T47D (cell line): ENCODE measurements at places on chromosomes 16 and 17.

GRCh38 chr17:65359016-65359415, 202.4 kb downstream of the AXIN2 start:
- no peak for DNase-seq

DNA sequence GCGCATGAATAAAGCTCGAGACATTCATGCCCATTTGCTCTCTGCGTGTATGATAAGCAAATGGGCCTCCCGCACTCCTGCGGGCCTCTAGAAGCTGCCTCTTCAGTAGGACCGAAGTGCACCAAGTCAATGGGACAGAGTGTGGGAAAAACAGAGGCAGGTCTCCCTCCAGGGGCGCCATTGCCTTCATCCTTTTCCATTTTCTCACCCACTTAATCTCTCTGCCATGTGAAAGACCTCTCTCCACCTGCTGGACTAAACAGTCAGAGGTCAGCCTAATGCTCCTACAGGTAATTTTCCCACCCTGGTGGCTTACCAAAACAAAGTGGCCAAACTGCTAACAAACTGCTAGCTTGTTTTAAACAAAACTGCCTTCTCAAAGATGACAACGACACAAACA, 210.9 kb downstream of the ZFHX3 start:
- DNase-seq = peak; percentile 15

DNA sequence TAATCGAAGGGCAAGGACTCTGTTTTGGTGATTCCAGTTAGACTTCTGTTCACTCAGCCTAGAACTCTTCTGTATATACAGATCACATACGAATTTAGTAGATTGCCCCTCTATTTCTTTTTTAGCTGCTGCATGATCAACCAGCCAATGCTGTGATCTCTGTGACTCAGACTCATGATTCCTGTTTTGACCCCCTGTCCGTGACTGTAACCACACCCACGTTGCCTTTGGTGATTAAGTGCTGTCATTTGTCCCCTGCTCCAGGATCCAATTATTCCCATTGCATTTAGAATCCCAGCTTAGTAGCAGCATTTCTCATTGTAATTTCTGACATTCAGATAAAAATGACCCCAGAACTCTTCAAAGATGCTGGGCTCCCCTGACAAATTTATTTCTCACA, 545.7 kb downstream of the NPIPA7 start:
- no peak for DNase-seq

DNA sequence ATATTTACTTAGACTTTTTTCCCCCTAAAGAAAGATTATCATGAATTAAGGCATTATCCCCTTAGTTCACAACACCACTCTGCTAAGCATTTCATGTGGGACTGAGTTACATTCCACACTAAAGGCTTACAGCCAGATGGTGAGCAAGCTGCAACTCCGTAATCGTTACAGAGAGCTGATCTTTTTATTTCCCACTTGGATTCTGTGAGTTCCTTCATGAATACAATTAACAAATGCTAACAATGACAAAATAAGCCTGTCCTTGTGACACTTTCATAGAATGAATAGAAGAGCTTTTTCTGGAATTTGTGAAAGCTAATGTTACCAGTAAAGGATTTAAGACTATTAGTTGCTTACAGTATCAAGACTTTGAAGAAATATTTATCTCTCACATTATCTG, 8.7 kb downstream of the OGFOD1 start:
- DNase-seq = no peak

DNA sequence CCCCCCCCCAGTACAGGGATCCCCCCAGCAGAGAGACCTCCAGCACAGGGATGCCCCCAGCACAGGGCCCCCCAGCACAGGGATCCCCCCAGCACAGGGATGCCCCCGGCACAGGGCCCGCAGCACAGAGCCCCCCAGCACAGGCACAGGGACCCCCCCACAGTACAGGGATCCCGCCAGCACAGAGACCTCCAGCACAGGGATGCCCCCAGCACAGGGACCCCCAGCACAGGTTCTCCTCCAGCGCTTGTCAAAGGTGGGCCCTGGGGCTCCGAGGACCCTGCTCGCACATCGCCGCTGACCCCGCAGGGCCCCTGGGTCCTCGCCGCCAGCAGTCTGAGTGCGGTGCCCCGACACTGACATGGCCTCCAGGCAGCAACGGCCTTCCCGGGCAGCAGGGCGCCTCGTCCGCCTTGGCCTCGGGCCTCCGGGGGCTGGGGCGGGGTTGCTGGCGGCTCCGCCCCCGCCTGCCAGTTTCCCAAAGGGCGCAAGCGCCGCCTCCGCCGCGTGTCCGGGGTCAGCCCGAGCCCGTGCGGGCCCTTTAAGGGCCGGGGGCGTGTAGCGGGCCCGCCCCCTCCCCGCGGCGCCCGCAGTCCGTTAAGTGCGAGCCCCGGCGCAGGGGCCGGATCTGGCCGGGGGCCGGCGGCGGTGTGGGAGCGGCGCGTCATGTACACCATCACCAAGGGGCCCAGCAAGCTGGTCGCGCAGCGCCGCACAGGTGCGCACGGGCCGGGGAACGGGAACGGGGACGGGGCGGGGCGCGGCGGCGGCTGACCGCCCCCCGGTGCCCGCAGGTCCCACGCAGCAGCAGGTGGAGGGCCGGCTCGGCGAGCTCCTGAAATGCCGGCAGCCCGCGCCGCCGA, at the start of gene MCRIP2:
Gene MCRIP2, plus strand, starts transcription at position 503 of the 863 bp plus-strand sequence. Its CDS starts 164 bp downstream, at position 667.
- peak; percentile 92 for DNase-seq

GRCh38 chr17:50908860-50909764, 43.0 kb upstream of the TOB1 start:
- peak; percentile 93 for DNase-seq

GRCh38 chr17:59751955-59752413, 44.5 kb downstream of the VMP1 start:
- no peak for DNase-seq

DNA sequence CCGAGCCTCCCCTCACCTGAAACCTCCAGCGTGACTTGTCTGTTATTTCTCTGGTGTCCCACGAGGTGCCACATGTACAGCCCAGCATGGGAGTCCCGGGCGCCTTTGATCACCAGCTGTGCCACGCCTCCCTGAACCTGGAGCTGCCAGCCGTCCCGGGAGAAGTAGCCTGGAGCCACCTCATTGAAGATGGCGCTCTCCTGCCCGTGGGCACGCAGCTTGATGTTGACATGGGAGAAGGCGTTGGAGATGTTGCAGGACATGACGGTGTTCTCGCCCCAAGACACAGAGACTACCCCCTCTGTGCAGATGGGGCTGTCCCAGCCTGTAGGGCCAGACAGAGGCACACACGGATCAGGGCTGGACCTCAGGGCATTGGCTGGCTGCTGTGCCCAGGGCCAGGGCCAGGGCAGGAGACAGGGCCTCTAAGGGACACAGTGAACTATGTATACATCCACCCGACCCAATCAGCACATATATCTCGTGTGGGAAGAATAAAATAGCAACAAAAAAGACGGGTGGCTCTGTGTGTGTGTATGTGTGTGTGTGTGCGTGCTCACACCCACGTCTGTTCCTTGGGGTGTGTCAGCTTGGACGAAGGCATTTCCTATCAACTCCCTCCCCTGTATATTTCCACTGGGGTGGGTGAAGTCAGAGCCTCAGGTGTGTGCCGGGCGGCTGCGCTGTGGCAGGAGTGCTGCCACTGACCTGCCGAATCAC, 7.3 kb upstream of the CD7 start:
- no peak for DNase-seq

DNA sequence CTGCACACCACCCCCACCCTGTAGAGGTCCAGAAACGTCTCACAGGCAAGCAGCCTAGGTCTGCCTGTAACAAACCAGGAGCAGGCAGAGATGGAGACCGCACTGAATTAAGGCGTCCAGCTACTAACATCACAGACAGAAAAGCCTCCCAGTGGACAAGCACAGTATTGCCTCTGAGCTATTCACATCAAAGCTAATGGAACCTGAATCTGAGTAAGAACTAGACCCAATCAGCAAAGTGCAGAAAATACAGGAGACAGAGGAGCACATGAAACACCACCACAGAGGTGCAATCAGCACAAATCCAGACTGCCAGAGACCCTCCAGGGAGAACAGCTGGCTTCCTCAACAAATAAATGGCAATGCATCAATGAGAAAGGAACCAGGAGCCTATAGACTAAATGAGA, 22.2 kb upstream of the PEMT start:
- peak; percentile 49 for DNase-seq

DNA sequence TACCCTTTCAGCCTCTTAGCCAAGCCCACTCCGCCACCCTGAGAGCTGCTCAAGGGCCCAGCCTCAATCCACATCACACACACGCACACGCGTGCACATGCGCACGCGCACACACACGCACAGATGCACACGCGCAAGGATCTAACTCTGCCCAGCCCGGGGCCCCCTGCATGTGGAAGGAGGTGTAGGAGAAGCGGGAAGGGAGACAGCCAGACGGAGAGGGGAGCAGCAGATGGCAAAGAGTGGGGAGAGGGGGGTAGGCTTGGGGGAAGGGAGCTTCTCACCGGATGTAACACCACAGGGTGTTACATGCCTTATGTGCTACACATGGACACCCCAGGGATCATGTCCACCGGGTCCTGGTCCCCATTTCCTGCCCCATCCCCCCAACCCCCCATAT, 15.3 kb downstream of the DLG4 start:
- DNase-seq = no peak

DNA sequence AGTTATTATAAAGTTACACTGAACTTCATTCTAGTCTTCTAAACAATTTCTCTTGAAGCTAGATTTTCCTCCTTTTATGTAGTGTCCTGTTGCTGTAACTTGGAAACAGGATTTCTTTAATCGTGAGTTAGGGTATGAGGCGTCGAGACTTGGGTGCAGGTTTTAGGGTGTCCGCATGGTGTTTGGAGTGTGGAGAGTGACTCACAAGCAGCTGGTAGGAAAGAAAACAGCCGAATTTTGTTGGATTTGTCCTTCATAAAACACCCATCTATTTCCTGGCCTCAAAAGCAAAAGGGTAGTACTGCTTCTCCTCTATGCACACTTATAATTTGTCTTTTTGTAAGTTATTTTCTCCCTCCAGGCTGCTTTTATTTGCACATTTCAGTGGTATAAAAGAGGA, 1.6 kb downstream of the RPTOR start:
- DNase-seq = no peak

- no peak for DNase-seq
These were observed 19.5 kb downstream of the TNFRSF13B start for GRCh38 chr17:16952401-16952800.

DNA sequence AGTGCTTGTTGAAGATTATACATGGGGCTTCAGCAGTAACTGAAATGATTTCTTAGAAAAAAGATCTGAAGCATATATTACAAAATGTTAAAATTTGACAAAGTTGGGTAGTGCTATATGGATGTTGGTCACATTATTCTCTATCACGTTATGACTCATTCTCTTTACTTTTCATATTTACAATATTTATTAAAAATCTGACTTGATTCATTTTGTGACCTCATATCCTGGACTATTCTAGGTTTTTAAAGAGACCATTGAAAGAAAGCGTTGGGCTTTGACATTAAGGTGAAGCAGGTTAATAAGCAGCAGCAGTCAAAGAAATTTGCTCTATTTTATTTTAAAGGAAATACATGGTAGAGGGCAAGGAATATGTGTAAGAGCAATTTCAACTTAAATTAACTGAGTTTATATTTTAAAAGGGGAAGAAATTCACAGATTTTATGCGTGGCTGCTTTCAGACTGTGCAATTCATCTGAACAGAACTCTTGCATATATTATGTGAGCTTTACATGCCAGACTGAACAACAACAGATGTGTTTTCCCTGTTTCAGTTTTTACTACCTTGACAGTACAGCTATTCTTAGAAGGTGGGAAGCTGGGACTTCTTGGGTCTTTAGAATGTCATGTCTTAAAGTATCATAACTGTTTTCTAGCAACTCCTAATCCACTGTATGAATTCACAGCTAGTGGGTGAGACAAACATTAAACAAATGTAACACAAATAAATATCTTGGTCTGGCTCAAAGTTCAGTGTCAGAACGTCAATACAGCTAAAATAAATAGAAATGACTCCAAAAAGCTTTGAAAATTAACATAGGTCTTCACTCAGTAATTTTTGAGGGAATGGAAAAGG, 10.4 kb upstream of the FAM20A start:
- DNase-seq = no peak

GRCh38 chr16:2151188-2152091, 3.0 kb downstream of the RAB26 start:
- no peak for DNase-seq

DNA sequence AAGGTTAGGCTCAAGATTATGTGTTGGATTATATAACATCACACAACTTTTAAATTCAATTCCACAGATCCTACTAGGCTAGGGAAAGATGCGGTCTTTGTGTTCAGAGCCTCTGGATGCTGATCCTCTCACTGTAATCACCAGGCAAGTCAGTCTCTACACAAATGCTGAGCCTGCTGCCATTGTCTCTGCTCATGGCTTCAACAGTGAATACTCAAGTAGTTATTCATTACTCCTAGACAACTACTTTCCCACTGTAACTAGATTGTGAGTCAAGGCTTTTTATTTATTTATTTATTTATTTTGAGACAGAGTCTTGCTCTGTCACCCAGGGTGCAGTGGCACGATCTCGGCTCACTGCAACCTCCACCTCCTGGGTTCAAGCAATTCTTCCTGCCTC, 15.8 kb upstream of the NDUFAB1 start:
- no peak for DNase-seq

DNA sequence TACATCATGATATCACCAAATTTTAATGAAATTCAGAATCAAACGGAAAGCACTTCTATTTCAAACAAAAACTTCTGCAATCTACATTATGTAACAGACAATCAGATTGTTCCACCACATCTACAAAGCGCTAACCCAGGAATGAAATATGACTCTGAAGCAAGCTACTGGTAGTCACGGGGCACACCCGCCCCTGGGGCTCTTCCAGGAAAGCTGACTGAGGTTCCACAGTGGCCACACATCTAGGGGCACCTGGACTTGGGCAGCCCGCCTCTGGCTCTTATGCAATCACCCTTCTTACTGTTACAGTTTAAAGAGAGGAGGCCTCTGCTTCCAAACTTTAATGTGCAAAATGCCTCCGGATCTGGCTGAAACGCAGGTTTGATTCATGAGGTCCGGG, 27.5 kb downstream of the ZCCHC14 start:
- DNase-seq = peak; percentile 13

- DNase-seq = no peak
These were observed 45.0 kb downstream of the DYNLRB2 start for GRCh38 chr16:80585764-80586163.

GRCh38 chr17:73983621-73984400, 219.7 kb upstream of the RPL38 start:
- no peak for DNase-seq

GRCh38 chr16:7218936-7219335, 113.7 kb upstream of the RBFOX1 start:
- no peak for DNase-seq

DNA sequence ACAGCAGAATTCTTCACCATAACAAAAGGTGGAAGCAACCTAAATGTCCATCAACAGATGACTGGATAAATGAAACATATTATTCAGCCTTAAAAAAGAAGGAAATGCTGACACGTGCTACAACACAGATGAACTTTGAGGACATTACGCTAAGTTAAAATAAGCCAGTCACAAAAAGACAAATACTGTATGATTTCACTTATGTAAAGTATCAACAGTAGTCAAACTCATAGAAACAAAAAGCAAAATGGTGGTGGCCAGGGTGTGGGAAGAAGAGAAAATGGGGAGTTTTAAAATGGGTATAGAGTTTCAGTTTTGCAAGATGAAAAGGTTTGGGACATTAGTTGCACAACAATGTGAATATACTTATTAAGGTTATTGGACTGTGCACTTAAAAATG, 49.8 kb upstream of the MTMR4 start:
- no peak for DNase-seq

GRCh38 chr17:44262654-44263225, 5.2 kb downstream of the SLC4A1 start:
- DNase-seq = no peak

GRCh38 chr17:80588702-80589383, 44.2 kb downstream of the RPTOR start:
- DNase-seq = no peak

- no peak for DNase-seq
These were observed 1.0 kb upstream of the CKLF start for GRCh38 chr16:66551348-66551759.
